ENCODE measurements at places on chromosomes 16 and 17. TPM values are rescaled to one million over a fixed set of nuclear protein-coding genes. Genes with fewer than 3 reads are reported as not detected.

GRCh38 chr17:81453712-81454111 is 58.5 kb downstream of the BAHCC1 start:
- H3K4me1 ChIP-seq: no peaks in the 10 kb centered on the region
- no peaks in the 10 kb centered on the region for H3K36me3 ChIP-seq
- H3K4me3 ChIP-seq: no peak overlapping the region
- H3K27ac ChIP-seq: no peak overlapping the region
- no peak for DNase-seq
- H3K27me3 ChIP-seq: no peaks in the 10 kb centered on the region

RND2 gene
- total RNA-seq: 0.36 TPM

GRCh38 chr17:68580236-68580770 is 20.9 kb downstream of the FAM20A start:
- DNase-seq: no peak

DNA sequence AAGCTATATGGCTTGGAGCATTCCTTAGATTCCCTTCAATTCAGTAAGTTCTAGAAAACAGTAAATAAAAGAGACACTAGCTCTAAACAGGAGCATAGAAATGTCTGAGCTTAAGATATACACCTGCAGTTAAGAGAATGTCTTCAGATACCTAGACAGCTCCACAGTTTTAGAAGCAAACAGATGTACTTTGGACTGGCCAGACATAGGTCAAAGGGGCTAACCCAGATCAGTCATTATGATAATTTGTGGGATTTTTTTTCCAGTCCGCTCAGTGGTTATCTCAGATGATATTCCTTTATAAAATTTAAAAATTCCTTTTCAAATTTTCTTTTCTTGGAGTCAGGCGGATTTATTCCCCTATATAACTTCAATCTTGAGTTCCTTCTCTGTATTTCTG is 65.8 kb upstream of the RASL10B start:
- DNase-seq: no peak
- no peaks in the 10 kb centered on the region for H3K36me3 ChIP-seq
- H3K27ac ChIP-seq: no peak overlapping the region
- no peaks in the 10 kb centered on the region for H3K4me1 ChIP-seq
- H3K27me3 ChIP-seq: no peaks in the 10 kb centered on the region
- no peak overlapping the region for H3K4me3 ChIP-seq

DNA sequence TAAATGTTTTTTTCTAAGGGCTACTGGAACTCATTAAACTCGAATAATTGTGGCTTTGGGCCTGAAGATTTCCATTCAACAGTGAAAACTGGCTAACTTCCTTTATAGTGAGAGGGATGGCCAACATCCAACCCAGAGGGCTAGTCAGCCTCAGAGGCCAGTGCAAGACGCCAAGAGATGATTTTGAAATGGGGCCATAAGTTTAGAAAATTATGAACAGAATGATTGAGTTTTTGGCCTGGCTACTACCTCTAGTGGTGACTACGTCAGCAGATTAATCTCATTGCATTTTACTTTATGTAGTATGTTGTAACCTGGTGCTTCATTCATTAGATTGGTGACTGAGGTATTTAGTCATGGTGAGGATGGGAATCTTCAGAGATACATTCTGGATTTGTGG is 28.4 kb downstream of the HAPSTR1 start:
- H3K4me1 ChIP-seq: peaks cover 25% of the 10 kb centered on the region
- H3K36me3 ChIP-seq: peaks cover 46% of the 10 kb centered on the region
- no peak for DNase-seq
- no peak overlapping the region for H3K27ac ChIP-seq
- H3K4me3 ChIP-seq: no peak overlapping the region

WNK4 gene
- 3.3 TPM for total RNA-seq

DNA sequence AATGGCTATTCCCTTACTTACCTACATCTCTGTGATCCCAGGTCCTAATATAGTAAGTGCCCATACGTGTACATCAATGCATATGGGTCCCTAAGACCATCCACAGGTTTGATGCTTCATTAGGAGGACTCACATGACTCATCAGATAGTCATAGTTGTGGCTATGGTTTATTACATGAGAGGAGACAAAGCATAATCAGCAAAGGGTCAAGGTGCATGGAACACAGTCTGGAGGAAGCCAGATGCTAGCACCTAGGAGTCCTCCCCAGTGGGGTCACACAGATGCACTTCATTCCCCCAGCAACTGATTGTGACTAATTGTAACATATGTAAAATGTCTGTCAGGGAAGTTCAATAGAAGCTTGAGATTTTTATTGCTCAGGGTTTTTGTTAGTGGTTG is 42.8 kb downstream of the PHKB start:
- no peak for DNase-seq
- H3K4me1 ChIP-seq: peaks cover 6% of the 10 kb centered on the region
- H3K27ac ChIP-seq: no peak overlapping the region
- H3K4me3 ChIP-seq: no peak overlapping the region

GRCh38 chr16:27359051-27359450 is 42.9 kb upstream of the IL21R start:
- H3K36me3 ChIP-seq: no peaks in the 10 kb centered on the region
- no peak overlapping the region for H3K4me3 ChIP-seq
- H3K27ac ChIP-seq: no peak overlapping the region
- no peaks in the 10 kb centered on the region for H3K4me1 ChIP-seq
- no peaks in the 10 kb centered on the region for H3K27me3 ChIP-seq
- DNase-seq: no peak

BICDL2 gene
- not detected for total RNA-seq

TBC1D3G gene
- not detected for total RNA-seq

DNA sequence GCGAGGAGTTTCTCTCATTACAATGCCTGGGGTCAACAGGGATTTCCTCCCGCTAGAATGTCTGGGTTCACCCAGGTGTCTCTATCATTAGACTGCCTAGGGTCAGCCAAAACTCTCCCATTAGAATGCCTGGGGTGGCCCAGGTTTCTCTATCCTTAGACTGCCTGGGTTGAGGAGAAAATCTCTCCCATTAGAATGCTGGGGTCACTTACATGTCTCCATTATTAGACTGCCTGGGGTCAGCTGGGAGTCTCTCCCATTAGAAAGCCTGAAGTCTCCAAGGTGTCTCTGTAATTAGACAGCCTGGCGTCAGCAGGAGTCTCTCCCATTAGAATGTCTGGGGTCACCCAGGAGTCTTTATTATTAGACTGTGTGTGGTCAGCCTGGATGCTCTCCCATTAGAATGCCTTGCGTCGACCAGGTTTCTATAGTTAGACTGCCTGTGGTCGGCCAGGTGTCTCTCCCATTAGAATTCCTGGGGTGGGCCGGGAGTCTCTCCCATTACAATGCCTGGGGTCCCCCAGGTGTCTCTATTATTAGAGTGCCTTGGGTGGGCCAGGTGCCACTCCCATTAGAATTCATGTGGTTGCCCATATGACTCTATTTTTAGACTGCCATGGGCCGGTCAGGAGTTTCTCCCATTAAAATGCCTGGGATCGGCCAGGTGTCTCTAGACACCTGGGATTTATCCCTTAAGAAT is 2272.1 kb downstream of the TP53TG3F start:
- no peaks in the 10 kb centered on the region for H3K27me3 ChIP-seq
- DNase-seq: no peak
- H3K27ac ChIP-seq: no peak overlapping the region
- H3K4me1 ChIP-seq: no peaks in the 10 kb centered on the region
- no peak overlapping the region for H3K4me3 ChIP-seq

DNA sequence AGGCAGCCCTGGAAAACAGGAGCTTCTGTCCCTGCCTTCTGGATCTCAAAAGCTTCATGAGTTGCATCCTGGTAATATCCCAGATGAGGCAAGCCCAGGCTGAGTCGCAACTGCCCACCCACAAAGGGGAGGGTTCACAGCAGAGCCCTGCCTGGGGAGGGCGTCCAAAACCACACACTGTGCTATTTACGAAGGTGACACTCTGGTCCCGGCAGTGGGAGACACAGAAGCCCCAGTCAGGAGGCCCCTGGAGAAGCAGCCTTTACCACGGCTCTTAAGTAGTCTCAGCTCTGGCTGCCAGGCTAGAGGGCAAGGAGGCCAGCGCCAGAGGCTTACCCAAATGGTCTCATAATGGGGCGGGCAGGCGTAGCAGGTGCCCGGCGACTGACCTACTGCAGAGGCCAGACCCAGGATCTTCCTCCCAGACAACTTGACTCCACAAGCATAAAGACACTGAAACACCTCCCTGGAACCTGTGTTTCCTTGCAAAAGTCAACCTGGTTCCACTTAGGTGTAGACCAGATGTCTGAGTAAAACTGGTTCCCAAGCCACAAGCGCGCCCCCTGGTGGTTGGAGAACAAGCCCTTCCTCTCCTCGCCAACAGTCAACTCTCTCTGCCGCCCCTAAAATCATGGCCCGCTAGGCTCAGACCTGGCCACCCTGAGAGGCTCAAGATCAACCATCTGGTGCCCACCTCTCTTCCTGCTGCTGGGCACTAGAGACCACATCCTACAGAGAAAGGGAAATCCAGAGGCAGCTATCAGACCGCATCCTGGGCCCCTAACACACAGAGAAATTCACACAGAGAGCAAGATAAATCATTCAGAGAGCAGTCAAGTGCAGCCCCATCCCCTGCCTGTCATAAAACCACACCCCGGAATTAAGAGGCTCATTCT is 5.2 kb downstream of the AXIN2 start:
- no peaks in the 10 kb centered on the region for H3K27me3 ChIP-seq
- no peak overlapping the region for H3K27ac ChIP-seq
- H3K4me3 ChIP-seq: no peak overlapping the region
- peak; percentile 92 for DNase-seq
- H3K4me1 ChIP-seq: peaks cover 4% of the 10 kb centered on the region

DNA sequence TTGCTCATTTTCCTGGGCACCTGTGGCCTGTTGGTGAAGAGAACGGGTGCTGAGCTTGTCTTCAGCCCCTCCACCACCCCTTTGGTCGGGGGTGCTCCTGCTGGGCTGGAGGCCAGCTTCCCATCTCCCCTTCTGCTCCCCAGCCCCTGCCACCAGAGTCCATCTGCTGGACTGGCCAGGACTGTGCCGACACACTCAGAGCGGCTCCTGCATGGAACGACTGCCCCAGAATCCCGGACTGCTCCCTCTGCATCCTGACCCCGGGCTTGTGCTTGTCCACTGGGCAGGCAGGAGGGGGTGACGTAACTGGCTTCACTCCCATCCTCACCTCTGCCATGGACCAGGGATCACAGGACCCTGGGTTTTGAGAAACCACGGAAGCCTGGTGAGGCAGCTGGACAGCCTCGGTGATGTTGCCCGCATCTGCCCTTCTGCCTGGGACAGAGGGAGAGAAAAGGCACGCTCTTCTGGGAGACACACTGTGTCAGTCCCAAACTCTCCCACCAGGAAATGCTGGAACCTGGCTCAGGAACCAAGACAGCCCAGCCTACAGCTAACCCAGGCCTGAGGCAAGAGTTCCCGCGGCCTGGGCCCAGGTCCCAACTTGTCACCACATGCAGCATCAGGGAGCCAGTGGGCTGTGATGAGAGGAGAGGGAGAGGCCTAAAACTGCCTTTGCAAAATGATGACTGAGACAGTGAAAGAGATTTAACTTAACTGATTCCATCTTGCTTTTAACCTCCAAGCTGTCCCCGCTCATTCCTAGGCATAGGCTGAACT is 16.1 kb upstream of the GSDMA start:
- no peak overlapping the region for H3K4me3 ChIP-seq
- no peak for DNase-seq
- peaks cover 13% of the 10 kb centered on the region for H3K4me1 ChIP-seq
- no peaks in the 10 kb centered on the region for H3K36me3 ChIP-seq
- no peaks in the 10 kb centered on the region for H3K27me3 ChIP-seq

DNA sequence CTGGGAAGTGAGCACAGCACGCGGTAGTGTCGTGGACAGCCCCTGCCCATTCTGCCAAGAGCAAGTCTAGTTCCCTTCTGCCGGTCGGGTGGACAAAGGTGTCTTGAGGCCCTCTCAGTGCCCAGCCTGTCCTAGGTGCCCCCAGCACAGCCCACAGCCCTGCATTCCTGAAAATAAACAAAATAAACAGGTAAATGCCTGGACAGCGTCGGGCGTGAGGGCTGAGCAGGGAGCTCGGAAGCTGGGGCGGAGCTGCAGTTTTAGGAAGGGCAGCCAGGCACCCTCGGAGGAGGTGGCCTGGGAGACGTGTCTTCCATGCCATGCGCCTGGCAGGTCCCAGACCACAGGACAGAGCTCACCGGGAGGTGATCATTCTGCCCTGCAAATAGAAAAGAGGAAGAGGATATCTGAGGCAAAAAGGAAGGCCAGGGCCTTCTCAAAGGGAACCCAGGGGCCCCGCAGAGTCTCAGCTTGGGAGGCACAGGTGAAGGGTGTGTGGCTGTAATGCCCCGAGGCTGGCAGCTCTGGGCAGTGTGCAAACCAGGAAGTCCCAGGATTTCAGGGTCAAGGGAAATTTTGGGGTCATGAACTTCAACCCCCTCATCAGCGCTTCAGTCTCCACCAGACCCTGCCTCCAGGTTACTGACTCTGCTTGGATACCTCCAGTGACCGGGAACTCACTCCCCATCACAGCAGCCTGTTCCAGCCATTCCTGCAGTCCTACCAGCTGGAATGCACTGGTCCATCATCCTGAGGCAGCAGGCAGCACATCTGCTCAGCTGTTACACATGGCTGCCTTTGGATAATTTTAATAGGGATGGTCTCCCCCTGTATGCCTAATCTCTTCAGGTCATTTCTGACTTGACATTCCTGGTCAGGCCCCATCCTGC is 1.7 kb downstream of the ZNF469 start:
- H3K36me3 ChIP-seq: no peaks in the 10 kb centered on the region
- no peak overlapping the region for H3K4me3 ChIP-seq
- no peaks in the 10 kb centered on the region for H3K4me1 ChIP-seq
- H3K27ac ChIP-seq: no peak overlapping the region
- no peak for DNase-seq

ZP2 gene
- total RNA-seq: not detected

DNA sequence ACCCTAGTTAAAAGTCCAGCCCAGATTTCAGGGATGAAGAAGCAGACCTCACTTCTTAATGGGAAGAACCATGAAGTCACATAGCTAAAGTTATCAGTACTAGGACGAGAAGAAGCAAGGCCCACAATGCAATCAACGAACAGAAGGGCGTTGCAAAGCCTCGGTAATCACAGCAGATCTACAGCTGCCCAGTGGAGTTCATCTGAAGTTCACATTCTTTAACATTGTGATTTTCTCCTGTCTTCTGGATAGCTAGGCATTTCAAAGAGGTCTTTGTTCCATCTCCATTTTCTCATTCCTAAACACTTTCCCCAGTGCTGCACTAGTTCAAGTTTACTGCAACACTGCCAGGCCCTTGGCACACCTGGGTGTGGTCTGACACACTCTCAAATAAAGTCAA is 226.7 kb upstream of the N4BP1 start:
- no peak for DNase-seq
- H3K36me3 ChIP-seq: no peaks in the 10 kb centered on the region
- H3K4me1 ChIP-seq: no peaks in the 10 kb centered on the region
- H3K27ac ChIP-seq: no peak overlapping the region
- H3K27me3 ChIP-seq: no peaks in the 10 kb centered on the region

- H3K4me1 ChIP-seq: peaks cover 49% of the 10 kb centered on the region
- DNase-seq: peak; percentile 68
- no peaks in the 10 kb centered on the region for H3K36me3 ChIP-seq
- no peaks in the 10 kb centered on the region for H3K27me3 ChIP-seq
- peak overlapping the region; percentile 28 for H3K4me3 ChIP-seq
- H3K27ac ChIP-seq: no peak overlapping the region
These were observed 1.7 kb downstream of the ADGRG5 start for GRCh38 chr16:57544124-57544653.

WNT9B gene
- total RNA-seq: not detected

KIFC3 gene
- total RNA-seq: not detected

- no peak overlapping the region for H3K27ac ChIP-seq
- no peaks in the 10 kb centered on the region for H3K4me1 ChIP-seq
- H3K36me3 ChIP-seq: no peaks in the 10 kb centered on the region
- no peaks in the 10 kb centered on the region for H3K27me3 ChIP-seq
These were observed 37.1 kb downstream of the TNFRSF13B start for GRCh38 chr17:16934836-16935235.
